Stomach (tissue), 19 donors: ENCODE measurements at places on chromosomes 6 and 20.

GRCh38 chr6:89270951-89271721 is 44.0 kb downstream of the GABRR2 start:
- DNase-seq, result no peak

DNA sequence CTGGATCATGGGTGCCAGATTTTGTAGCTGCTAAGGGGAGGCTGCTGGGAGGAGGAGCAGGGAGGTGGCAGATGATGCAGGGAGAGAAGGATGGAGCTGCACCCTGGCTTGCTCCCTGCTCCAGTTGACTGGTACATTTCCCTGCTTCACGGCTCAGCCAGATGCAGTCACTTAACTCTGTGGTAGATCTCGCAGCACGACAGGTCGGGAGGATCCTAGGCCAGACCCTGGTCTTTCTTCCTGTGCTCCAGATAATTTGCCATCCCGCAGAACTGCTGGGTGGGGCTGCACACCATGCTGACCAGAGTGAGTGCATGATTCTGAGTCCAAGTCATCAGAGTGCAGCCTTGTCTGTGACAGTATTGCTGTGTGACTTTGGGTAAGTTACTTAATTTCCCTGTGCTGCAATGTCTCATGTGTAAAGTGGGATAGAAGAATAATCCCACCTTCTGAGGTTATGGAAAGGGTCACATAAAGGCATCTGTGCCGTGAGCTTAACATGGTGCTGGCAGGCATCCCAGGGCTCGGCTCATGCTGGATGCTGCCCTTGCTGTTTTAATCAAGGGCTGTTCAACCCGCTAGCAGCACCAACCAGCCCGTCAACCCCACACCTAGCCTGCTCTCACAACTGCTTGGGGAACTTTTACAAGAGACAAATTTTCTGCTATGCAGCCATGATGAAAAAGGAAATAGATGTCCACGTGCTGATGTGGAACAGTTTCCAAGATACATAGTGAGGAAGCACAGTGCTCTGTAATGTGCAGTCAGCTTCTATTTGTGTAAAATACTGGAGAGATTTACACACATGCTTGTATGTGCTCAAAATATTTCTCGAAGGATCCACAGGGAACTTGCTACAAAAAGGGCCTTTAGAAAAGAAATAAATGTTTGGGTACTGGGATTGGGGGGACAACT is 257.9 kb downstream of the CDH26 start:
- DNase-seq, result no peak

DNA sequence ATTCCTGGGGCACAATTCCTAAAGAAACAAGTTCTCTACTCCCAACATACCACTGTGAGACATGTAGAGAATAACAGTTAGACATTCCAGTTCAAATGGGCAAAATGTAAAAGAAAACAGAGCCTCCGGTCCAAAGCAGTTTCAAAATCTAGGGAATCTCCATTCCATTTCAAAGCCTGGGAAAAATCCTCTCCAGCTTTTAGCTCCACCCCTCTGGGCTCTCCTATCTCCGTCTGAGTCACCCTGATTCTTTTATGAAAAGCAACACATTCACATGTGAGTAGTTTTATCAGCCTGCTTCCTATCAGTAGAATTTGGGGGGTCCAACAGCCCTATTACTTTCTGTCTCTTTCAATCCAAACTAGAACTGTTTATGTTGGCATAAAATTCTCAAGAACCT is 3.7 kb downstream of the CSNK2A1 start:
- no peak for DNase-seq

DNA sequence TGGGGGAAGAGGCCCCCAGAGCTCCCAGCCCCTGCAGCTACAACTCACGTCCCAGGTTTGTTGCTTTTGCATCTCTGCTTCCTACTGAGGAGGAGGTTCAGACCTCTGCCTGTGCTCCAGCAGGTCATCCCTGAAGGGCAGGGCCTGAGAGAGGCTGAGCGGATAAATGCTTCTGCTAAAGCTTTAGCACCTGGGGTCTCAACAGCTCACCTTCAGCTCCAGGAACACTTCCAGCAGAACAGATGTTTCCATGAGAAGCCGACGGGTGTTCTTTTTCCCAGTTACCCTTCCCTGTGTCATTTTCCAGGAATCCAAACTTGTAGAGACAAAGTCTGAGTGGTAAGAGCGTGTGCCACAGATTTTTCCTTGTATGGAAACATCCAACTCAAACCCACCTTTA is 208.8 kb downstream of the TBC1D7 start:
- no peak for DNase-seq

- DNase-seq, result no peak
Observed at GRCh38 chr20:57791966-57792365, 82.2 kb upstream of the PMEPA1 start.
